ENCODE measurements at places on chromosomes 1 and 21.
A peak's percentile ranks its signal among the peaks of the same experiment; 100 is the strongest.

GRCh38 chr21:27406300-27407009 lies 439.6 kb upstream of the ADAMTS5 start:
- no peak for DNase-seq

- DNase-seq = no peak
Observed at GRCh38 chr1:28503117-28503516, 2.7 kb upstream of the RCC1 start.

GRCh38 chr1:5992814-5993555 lies 760 bp upstream of the NPHP4 start:
- DNase-seq = peak; percentile 43

- DNase-seq = no peak
Observed at GRCh38 chr1:21468599-21468998, 28.7 kb downstream of the NBPF3 start.

GRCh38 chr1:240169188-240169587 lies 77.5 kb downstream of the FMN2 start:
- no peak for DNase-seq

GRCh38 chr1:33420870-33421775 lies 9.8 kb downstream of the PHC2 start:
- DNase-seq = no peak

GRCh38 chr21:28317177-28317950 lies 675.3 kb downstream of the LTN1 start:
- DNase-seq = no peak

GRCh38 chr1:12810691-12811408 lies 19.7 kb downstream of the PRAMEF1 start:
- no peak for DNase-seq

GRCh38 chr21:41612674-41613532 lies 104.9 kb upstream of the TMPRSS2 start:
- DNase-seq = peak; percentile 27

DNA sequence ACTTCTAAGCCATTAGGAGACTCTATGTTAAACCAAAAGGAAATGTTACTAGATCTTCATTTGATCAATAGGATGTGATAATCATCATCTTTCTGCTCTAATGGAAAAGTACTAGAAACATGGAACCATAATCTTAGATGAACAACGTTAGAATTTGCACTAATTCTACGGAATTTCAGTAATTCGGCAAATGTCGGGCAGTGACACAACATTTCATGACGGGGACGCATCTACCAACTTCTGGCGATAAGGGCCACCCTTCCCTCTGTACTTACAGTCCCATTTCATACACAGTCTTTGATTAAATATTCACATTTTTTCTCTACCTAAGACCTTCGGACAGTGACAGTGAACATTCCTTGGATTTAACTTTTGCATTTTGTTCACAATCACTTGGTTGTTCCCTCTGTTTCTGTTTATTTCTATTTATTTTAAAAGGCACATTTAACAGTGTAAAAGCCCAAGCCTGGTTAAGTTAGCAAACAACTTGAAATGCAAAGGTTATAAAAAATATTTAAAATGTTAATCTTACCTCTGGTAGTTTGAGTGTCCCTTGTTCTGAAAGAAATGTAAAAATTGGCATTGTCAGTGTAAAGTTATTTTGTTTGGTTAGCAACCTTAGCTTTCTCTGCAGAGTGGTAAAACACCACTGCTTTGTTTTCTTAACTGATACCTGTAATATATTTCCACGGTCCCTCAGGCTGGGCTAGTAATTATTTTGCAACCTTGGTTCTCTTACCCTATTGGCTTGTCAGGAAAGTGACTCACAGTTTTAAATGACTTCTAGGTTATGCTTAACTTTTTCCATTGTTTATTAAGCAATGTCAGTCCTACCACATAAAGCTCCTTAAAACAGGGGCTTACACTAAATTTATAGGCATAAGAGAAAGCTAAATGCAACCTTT lies 276.9 kb downstream of the VAV3 start:
- no peak for DNase-seq

GRCh38 chr21:17671733-17672132 lies 59.0 kb upstream of the BTG3 start:
- no peak for DNase-seq

GRCh38 chr1:214857716-214858115 lies 224.8 kb upstream of the KCNK2 start:
- DNase-seq = no peak

DNA sequence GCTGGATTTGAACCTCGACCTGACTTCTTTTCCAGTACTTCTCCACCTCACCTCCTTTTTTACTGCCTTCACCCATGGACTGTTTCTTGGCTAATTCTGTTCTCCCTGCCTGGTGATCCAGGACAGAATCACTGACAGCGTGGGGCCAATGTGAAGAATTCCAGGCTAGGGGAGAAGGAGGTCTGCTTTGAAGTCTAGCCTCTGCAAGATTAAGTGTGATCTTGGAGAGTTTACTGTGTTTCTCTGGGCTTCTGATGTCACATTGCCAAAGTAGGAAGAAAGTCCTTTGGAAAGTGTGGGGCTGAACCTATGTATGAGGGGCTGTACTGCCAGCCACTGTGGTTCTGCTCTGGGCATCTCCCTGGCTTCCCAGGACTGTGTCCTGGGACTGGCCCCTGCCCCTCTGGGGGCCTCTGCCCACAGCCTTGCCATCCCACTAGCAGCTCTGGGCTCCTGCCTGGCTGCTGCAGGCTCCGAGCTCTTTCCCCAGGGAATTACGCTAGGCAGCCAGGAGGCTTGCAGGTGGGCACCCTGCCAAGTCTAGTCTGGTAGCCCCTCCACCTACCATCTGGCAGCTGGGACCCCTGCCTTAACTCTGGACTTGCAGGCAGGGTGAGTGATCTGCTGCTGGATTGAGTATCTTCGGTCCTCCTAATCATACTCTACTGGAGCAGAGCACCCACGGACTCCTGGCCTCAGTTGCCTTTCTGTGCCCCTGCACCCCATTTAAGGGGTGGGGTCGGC lies 52.2 kb downstream of the YARS1 start:
- DNase-seq = no peak

- no peak for DNase-seq
Observed at GRCh38 chr1:237239248-237239647, 197.3 kb downstream of the RYR2 start.

DNA sequence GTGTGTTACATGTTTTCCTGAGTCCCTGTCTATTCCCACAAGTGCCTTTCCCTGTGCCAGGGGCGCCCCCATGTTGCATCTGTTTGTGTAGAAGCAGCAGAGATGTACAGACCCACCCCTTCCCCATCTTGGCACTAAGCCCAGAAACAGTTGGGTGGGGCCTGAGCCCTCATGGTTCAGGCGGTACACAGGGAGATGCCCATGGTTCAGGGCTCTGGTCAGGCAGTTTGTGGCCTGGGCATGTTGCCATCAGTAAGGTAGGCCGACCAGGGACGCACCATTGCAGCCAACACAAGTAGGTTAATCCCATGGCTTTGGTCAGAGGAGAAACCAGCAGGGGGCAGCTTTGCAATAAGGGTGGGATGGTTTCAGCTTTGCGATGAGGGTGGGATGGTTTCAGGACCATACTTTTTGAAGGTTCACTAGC lies 914 bp upstream of the ADGRB2 start:
- peak; percentile 36 for DNase-seq

- DNase-seq = no peak
Observed at GRCh38 chr1:57623039-57623790, 199.4 kb upstream of the DAB1 start.
